ENCODE measurements at places on chromosomes 13 and 19.

DNA sequence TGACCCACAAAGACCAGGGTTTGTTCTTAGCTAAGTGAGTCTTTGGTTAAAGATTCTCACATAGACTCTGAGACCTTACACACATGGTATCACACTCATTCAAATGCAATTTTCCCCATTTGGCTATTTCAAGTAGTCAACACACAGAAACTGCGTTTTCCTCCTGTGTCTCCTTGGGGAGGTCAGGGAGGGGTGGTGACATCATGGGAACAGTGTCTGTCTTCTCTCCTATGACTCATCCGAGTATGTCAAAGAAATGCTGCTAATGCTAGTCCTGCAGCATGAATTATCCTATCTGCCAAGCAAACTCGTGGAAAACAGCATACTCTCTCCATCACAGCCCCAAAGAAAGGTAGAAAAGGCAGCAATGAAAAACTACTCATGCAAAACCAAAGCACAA lies 100.2 kb downstream of the ENOX1 start:
- no peak for DNase-seq

- DNase-seq: no peak
Measured at GRCh38 chr13:45865414-45865813, 13.9 kb upstream of the SIAH3 start.

DNA sequence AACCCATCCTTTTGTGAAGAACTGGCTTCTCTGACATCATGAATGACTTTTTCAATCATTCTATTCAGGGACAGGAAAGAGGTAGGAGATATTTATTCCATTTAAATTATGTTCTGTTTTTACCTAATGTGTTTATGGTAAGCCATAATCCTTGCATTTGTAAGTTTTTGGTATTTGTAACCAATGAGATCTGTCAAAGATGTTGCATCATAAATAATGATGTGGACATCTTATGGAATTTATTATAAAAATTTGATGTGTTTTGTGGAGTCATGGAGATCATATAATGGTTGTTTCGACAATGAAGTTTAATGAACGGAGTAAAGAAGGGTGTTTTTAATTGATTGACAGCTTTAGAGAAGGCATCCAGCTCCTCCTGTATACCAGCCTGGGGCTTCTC lies 67.6 kb downstream of the LMO7 start:
- no peak for DNase-seq

DNA sequence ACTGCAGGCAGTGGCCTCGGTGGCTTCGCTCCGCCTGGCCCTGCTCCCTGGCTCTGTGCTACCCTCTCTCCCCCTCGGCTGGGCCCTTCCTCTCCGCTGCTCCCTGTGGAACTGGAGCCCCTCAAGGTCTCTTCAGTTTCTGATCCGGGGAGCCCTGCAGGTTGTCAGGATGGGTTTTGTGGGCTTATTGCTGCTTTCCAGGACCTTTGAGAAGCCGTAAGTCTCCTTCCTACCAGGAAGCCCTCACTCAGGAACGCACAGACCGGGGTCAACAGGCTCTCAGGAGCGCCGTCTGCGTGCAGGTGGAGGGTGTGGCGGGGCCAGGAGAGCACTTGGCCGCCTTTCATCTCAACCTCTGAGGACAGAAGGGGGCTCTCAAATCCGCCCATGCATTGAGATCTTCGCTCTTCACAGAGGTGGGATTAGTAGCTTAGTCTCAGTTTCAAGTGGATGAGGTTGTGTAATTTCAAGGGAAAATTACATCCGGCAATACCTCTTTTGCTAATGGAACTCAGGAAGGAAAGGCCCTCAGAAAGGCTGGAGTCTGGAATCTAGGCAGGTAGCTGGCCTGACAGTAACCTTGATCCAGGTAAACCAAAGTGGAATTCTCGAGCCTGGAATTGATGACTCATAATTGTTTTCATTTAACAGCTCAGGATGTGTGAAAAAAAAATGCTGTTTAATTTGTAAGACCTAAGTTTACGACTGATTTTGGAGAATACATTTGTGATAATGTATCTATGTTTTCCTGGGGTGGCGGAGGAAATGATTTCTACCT lies 102.0 kb downstream of the ATP11A start:
- no peak for DNase-seq

DNA sequence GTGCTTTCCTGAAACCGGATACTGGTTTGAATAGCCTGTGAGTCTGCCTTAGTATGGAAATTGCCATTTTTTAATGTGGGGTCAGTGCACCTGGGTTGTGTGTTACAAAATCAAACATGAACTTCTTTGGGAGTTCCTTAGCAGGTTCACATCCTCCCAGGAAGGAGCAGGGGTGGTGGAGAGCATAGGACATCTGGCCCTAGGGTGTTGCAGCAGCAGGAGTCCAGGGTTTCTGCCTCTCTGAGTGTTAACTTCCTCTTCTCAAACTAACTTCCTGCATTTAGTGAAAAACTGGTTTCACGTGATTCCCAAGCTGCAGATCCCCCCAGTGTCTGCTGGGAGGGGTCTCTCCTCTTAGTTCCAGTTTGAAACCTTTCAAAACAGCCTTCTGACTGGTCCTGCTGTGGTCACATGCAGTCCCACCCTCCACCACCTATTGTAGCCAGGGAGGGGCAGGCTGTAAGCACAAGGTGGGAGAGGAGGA lies 7.2 kb downstream of the RNASEH2B start:
- no peak for DNase-seq

DNA sequence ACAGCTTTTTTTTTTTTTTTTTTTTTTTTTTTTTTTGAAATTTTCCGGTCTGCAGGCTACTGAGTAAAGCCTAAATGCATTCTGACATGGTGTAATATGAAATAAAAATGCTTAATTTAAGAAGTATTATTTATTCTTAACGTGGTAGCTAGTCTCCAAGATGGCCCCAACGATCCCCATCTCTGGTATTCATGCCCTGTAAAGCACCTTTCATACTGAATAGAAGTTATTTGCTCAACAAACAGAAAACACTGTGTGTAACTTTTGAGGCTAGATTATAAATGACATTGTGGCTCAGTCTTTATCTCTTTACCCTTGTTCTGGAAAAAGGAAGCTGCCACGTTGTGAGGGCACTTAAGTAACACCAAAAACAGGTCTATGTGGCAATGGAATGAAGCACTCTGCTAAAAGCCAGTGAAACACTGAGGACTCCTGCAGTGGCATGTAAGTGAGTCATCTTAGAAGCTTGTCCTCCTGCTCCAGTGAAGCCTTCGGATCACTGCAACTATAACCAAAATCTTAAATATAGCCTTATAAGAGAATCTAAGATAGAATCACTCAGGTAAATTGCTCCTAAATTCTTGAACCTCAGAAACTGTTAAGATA lies 128.7 kb downstream of the UGGT2 start:
- DNase-seq: no peak

DNA sequence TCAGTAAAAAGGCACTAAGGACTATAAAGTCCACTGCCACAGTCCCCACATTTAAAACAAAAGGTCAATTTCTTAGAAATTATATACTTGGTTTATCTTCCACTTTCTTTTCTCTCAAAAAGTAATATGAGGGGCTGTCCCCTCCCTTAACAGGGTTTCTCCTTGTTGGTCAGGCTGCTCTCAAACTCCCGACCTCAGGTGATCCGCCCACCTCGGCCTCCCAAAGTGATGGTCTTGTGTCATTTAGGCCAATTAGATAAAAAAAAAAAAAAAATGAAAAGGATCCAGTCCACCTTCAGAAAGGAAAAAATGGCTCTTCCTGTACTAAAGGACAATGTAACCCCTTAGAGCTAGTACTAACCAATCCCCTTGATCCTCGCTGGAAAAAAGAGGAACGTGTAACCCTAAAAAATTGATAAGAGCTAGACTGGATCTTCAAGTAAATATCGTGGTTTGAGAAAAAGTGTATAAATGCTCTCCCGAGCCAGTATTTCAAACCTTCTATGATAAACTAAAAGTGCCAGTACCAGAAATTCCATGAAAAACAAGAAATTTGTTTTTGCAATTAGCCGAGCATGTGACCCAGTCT lies 9.0 kb upstream of the CD70 start:
- DNase-seq: no peak

GRCh38 chr13:99867535-99868257 lies 103.9 kb downstream of the ZIC5 start:
- DNase-seq: no peak

GRCh38 chr13:24071423-24072075 lies 89.0 kb upstream of the SPATA13 start:
- no peak for DNase-seq

DNA sequence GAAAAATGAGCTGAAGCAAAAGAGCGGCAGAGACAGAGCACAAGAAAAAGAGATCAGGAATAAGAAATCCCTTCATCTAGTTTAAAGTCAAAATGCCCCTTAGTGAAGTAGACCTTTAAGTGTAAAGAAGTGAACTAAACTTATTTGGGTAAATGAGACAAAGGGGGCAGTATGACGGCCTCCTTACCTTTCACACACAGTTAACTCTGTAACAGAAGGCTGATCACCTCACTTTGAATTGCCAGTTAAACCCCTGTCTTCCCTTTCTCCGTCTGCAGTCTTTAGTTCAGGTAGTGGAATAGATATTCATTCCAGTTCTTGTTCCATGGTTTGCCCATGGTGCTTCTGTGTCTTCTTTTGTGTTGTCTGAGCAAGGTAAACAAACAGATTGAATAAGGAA lies 1029.8 kb downstream of the DIAPH3 start:
- DNase-seq: no peak

DNA sequence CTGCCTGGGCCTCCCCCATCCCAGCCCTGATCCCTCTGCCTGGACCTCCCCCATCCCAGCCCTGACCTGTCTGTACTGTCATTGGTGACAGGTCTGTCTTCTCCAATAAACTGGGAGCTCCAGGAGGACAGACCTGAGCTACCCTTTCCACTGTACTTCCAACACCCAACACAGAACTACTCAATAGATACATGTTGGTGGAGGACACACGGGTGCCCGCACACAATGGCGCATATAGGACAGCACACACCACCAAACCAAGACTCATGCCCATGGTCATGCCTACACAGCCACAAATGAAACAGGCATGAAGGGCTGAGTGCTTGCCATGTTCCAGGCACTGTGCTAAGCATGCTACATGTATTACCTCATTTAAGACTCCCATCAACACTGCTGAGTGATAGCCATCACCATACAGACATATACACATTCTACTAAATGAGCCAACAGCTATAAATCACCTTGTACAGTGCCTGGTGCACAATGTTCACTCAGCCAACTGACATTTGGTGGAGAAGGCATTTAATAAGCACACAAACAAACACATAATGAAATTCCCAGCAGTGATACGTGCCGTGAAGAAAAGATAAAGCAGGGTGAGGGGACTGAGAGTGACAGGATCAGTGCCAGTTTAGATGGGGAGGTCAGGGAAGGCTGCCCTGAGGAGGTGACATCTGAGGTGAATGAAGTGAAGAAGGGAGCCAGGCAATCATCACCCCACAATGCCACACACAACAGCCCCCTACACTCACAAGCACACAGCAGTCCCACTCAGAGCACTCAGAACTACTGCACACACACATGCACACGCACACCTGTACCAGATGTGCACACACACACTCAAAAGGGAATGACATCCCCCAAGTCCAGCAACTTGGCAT lies 857 bp downstream of the POU2F2 start:
- no peak for DNase-seq

DNA sequence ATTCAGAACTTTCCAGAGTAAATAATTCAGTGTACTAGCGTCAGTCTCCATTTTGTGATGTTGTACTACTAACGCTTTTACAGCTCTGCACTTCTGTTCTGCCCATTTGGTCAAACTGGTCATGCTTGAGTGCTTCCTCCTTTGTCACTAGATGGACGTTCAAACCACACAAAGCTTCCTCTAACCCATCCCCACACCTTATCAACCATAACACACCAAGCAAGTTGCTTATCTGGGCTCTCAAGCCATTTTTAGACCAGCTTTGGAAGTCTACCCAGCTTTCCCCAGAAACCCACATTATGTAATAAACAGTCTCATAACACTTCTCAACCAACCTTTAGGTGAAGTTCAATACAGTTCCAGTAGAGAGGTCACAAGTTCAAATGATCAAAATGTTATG lies 2.3 kb upstream of the ZNF347 start:
- DNase-seq: no peak

GRCh38 chr19:16623576-16623975 lies 4.4 kb downstream of the MED26 start:
- DNase-seq: no peak

DNA sequence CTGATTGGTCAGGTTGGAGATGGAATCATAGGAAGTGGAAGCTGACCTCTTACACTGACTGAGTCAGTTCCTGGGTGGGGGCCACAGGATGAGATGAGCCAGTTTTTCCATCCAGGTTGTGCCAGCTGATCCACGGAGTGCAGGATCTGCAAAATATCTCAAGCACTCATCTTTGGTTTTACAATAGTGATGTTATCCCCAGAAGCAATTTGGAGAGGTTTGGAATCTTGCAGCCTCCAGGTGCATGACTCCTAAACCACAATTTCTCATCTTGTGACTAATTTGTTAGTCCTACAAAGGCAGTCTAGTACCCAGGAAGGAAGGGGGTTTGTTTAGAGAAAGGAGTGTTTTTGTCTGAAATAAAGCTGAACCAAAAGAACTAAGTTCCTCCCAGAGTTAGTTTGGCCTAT lies 212.8 kb downstream of the SLITRK6 start:
- no peak for DNase-seq

DNA sequence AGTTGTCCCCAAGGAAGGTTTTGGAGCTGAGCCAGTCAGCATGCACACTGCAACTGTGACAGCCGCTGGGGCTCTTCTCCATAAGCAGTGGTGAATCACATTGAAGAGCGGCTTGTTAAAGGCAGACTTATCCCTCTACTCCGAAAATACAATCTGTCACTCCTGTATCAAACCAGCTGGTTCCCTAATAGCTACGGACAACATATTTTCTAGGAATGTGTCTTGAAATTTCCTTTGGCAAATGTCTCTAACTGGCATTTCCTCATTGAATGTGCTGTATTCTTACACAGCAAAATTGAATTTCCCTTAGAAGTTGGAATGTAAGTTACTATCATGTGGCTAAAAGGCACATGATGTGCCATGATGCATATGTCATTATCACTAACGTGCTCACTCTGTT lies 104.0 kb upstream of the GPR12 start:
- no peak for DNase-seq

- DNase-seq: no peak
Measured at GRCh38 chr13:31088826-31089420, 72.8 kb downstream of the HSPH1 start.

GRCh38 chr19:31174948-31175347 lies 174.3 kb downstream of the TSHZ3 start:
- DNase-seq: no peak

DNA sequence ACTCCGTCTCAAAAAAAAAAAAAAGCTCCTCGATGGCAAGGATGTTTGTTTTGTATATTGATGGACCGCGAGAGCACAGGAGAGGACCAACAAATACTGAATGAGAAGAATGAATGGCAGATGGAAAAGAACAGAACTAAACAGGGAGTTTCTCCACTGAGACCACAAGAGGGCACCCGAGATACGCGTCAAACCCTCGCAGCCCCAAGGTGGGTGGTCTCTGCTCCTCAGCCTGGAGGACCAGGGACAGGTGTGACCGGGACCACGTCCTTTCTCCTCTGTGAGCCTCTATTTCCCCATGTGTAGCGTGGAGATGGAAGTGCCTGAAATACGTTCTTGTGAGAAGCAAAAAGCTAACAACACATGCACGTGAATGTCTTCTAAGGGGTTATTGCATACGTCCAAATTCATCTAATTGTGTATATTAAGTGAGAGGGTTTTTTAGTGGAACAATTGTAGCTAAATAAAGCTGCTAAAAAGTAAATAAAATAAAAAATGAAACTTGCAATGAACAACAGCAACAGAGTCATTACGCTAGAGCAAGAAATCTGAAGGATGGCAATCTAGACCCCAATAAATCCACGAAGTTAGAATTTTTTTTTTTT lies 8.3 kb upstream of the CDC42EP5 start:
- DNase-seq: no peak
